Stimulated activated CD8-positive, alpha-beta memory T cell treated with anti-CD3 and anti-CD28 coated beads, Interleukin-7, amount 100 ng/mL, for 4 hours (primary cell): ENCODE measurements at places on chromosomes 7 and 10.

DNA sequence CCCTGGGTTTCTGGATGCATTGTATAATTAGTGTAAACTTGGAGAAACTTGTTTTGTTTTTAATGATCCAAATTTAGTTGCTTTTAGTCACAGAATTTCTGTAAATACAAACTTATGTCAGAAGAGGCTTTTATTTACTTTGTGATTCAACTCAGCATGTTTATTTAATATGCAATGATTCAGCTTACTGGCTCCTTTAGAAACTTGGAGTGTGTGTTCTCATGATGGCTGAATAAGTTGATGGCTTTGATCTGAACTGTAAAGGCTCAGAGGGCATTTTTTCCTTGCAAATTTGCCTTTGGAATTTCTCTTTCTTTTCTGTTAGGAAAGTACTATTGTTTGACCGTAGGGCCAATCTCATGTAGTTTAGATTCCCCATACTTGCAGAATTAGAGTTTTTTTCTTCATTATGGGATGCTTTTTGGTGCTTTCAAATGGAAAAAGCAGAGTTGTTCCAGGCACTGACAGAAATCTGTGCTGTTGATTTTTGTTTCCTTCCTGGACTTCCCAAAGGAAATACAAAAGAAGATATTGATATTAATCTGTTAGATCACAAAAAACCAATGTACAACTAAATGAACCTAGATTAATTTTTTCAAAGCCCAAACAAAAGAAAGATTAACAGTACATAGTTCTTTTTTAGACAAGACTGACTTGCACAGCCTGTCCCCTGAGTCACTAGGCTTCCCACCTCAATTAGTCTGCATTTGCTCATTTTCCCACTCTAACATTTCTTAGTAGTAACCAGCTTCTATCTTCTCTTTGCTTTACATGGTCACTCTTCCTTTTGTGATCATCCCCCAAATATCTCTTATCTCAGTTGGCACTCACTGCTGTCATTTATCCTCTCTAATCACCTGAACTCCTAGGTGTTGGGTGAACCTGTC is 96.8 kb upstream of the AGR3 start:
- no peak for DNase-seq

DNA sequence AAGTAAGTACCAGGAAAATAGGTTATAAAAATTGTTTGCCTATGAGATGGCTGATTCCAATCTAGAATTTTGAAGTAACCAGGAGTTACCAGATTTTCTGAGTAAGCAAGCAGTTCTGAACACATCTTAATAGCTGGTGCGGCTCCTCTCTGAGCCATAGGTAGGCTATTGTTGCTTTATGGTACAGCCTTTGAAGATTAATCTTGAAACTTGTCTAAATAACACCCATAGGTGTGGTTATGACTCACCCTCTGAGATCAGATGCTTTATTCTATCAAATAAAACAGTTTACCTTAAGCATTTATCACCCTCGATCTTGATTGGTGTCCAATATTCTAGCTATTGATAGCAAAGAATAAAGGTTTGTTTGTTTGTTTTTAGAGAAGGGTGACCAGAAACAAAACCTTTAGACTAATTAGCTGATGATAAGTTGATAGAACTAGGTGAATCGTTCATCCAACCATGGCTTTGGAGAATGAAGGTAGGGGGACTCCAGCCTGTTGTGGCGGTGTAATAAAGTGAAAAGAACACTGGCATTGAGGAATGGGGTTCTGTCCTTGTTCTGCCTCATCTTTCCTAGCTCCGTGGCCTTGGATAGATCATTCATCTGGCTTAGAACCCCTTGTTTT is 72.2 kb downstream of the VTI1A start:
- no peak for DNase-seq

DNA sequence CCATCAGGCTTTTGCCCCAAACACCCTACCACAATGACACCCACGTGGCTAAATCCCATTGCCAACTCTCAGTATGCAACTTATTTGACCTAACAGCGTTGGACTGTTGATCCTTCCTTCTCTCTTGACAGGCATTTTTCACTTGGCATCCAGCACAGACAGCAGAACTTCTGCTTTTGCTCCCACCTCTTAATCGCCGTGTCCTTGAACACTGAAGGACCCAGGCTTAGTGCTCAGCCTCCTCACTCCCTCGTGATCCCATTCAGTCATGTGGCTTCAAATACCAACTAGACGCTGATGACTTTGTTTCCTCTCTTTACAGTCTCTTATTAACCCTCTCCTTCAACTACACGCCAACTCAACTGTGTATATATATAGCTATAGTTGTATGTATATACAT is 25.0 kb downstream of the ZFAND2A start:
- no peak for DNase-seq

DNA sequence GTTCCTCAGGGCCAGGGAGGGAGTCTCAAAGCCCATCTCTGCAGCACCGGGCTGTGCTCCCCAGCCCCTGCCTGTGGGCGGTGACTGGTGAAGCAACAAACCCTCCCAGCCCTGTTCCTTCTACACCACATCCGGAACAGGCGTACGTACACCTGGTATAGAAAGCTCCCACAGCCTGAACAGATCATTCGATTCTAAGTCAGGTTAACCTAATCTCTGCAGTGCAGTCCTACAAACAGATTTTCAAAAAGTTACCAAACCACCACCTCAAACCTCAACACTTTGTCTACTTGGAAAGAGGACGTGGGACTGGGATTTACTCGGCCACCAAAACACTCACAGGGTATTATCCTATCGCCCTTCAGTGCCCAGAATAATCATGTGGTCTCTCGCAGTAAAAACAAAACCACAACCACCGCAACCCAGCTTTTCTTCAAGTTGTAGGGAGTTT is 238.4 kb downstream of the DIP2C start:
- DNase-seq, result peak; percentile 46

DNA sequence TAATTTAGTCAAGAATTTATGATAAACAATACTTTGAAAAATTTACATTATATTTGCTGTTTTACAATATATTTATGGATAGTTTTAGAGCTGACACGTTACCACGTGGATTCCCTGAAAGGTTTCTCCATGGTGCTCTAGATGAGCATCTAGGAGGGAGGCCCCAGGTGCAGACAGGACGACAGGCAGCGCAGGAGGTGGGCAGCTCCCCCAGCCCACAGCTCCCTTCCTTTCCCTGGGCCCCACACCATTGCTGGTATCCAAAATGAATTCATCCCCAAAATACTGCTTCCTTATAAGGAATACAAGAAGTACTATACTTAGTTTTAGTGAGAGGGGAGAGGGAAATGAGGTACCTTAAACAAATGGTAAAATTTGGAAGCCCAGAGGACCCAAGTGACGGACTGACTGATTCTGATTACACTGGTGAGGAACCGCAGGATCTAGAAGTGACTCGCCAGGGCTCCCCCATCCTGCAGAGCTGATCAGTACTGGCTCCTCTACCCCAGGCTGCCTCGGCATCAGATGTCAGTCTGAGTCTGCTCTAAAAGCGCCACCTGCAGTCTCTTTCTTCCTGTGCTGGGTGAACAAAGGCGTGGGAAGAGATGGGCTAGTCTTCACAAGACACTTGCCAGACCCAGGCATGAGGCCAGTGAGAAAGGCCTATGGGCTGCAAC is 89.2 kb downstream of the DLG5 start:
- DNase-seq, result peak; percentile 26

- no peak for DNase-seq
Measured at GRCh38 chr7:100380196-100380595, 6.9 kb downstream of the PILRA start.

DNA sequence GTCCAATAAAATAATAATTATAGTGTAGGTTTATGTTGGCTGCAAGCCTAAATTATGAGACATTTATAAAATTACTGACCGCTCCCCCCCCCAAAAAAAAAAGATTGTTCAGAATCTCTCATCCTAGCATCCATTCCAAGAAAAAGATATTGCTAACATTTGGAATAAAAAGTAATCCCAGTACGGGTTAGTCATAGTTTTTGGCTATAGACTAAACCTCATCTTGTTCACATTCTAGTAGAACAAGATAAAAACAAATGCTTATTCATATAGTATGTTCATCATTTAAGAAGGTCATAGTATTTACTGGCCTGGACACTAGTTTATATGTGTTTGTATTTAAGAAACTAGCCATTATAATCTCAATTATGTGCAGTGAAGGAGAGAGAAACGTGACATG is 44.0 kb downstream of the ADK start:
- DNase-seq, result no peak

DNA sequence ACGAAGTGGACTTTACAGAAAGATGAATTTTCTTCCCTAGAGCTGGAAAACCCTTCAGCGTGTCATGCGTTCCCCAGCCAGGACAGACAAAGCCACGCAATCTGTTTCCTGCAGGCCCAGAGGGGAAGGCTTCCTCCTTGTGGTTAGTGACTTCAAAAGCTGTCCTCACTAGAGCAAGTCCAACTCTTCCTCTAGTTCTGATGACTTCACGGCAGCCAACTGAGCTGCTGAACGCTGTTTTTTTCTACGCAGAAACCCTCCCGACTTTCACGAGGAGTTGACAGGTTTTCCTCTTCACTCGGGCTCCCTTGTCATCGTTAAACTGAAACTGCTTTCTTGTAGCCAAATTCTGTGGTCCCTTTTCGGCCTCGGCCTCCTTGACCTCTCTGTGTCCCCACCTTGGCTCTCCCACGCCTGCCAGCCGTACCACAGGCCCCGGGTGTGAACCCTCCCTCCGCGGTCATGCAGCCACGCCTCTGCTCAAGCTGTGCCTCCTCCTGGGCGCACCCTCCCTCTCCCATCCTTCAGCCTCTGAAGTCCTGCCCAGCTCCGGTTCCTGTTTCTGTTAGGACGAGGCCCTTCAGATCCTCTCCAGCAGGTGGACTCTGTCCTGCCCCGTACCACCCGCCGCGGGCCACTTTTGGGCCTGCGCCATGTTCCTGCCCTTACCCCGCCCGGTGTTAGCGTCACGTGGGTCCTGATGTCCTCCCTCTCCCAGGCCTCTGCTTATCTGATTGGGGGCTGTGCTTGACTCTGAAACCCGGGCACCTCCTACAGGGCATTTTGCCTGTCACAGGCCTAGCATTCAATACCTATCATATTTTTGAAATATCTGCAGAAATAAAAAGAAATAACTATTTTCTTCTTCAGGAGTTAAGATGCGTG is 39.3 kb downstream of the CUX1 start:
- DNase-seq, result peak; percentile 66

DNA sequence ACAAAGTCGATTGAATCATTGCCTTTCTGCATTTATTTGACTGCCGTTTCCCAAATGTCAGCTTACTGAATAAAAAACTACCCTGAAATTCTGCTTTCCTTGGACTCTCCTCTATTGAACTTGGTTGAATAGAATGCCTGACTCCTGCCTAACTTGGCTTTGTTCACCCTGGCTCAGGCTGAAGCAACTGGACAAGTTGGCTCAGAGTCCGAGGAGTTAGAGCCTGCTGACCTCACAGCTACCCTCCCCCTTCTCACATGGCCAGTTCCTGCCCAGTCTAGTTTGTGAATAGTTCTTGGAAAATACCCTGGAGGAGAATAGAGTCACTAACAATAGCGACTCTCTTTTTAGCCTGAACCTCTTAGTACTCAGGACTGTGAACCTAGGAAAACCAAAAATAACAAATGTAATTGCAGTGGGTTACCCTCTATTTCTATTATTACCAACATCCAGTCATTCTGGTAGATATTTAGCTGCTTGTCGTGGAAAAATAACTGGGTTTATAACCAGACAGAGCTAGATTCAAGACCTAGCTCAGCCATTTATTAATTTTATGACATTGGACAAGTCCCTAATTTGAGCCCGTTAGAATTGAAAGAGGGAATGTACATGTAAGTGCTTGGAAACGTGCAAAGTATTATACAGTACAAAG is 17.3 kb upstream of the NRBF2 start:
- no peak for DNase-seq

GRCh38 chr7:147041438-147041837 is 924.8 kb downstream of the CNTNAP2 start:
- DNase-seq, result no peak

GRCh38 chr10:24349379-24350001 is 140.6 kb downstream of the KIAA1217 start:
- DNase-seq, result no peak
